ENCODE measurements at places on chromosomes 6 and 20.

- DNase-seq = no peak
These were observed 91.0 kb downstream of the ANKEF1 start for GRCh38 chr20:10125757-10126156.

DNA sequence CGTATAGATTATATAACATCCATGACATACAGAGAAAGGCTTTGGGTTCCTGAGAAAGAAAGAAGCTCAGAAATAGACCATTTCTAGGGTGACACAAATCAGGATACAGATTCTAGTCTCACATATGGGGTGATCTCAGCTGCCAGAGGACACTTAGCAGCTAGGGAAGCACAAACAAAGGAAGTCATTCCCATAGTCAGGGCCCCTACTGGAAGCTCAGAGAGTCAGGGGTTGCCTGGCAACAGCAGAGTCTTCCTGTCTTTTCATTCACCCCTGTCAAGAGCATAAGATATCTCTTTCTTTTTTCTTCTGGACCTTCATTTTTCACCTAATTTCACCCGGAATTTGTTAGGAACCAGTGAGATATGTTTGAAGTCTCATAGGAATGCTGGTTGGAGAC is 81.9 kb upstream of the IYD start:
- no peak for DNase-seq

DNA sequence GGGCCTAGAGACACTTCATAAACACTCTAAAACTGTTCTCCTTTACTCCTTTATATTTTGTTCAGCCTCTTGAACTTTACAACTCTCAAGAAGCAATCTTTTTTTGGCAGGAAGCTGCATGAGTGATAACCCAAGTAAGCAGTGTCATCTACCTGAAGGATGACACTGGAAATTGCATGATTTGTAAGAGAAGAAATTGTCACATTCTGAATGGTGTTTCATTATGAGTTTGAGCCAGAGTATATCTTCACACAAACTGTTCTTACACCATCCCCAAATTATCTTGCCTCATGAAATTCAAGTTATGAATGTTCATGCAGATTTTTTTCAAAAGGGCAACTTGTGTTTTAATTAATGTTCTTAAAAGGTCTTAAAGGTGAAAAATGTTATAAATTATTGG is 799.3 kb downstream of the TBC1D32 start:
- DNase-seq = no peak

- no peak for DNase-seq
These were observed 37.7 kb downstream of the ARHGAP18 start for GRCh38 chr6:129672341-129672682.

- DNase-seq = no peak
These were observed 895.6 kb upstream of the MAP3K7 start for GRCh38 chr6:91482498-91482897.

GRCh38 chr6:143063631-143064030 is 2.9 kb downstream of the AIG1 start:
- no peak for DNase-seq

All from SK-MEL-5 (cell line).